GM12864 (cell line): ENCODE measurements at places on chromosomes 11 and 22.

DNA sequence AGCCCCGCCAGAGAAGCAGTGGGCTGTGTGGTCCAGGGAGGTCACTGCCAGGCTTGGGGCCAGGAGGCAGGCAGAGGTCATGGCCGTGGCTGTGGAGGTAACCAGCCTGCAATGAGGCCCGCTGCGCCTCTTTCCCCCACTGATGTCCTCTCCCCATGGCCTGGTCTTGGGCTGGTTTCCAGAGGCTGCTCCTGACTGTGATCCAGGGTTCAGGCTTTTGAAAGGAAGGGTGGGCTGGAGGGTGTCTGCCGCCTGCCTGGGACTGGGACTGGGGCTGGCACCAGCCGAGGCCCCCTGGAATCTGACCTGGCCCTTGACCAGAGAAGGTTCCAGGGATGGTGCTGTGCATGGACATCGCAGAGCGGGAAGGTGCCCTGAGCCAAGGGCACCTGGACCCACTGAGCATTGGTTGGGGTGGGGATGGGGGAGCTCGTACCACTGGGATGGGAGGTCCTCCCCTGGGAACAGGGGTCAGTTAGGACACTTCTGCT is 59.6 kb upstream of the THY1 start:
- DNase-seq: no peak

- DNase-seq: no peak
These were observed 226.1 kb upstream of the FAT3 start for GRCh38 chr11:91998481-91998880.

DNA sequence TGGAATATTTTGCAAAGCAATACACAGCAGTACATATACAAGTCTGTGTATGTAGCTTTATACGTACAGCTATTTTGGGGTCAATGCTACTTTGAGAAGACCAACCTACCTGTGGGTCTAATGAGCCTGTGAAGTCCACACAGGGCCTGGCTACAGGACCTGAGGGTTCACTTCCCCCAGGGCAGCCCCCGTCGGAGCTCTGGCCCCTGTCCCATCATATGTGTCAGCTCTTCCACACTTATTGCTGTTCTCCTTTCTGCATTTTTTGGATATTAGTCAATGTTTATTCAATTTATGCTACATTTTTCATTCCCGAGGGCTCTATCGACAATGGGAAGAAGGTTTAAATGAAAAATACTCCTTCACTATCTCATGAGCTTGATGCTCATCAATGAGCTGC is 1473.6 kb downstream of the BRD1 start:
- no peak for DNase-seq

- no peak for DNase-seq
These were observed 36.8 kb upstream of the ADORA2A start for GRCh38 chr22:24390576-24390975.

- DNase-seq: no peak
These were observed 12.8 kb downstream of the MACROD1 start for GRCh38 chr11:64152841-64153691.

DNA sequence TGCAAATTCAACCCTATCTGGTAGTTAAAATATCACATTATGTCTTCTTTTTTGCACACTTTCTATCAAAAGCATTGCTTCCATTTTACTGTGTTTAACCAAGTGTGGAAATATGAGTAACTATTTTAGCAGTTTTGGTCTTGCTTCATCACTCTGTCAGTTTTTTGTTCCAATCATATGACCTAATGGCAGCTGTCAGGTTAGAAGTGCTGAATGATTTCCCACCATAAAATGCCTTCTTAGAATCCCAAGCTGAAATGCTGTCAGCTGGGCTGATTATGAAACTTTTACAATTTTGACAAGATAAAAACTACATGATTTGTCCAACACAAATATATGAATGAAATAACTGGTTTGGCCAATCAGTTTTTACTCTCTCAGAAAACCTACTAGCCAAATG is 1654.6 kb upstream of the RAG2 start:
- DNase-seq: no peak
